ENCODE measurements at places on chromosomes 12 and 14. TPM values are rescaled to one million over a fixed set of nuclear protein-coding genes. Genes with fewer than 3 reads are reported as not detected.

Gene KRT6C
- total RNA-seq: not detected

Gene KRT2
- not detected for total RNA-seq

Gene GZMB
- total RNA-seq: 7.6 TPM

Gene SLC10A1
- not detected for total RNA-seq
